ENCODE measurements at places on chromosomes 5 and 9.

DNA sequence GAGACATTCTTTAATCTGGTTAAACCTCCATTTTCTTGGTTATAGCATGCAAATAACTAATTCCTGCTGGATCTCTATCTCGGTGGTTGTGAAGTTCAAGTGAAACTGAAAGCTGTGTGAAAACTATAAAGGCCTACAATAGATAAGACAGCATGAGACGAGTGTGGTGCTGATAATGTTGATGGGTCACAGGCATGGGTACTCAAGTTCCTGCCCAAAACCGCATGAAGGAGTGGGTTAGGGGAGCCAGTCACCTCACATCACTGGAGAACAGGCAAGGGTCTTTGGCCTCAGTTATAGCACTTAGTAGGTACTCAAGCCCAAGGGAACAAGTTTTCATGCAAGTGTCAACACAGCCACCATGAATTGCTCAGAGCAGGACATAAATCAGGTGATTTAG is 16.7 kb downstream of the HMHB1 start:
- no peak for DNase-seq

DNA sequence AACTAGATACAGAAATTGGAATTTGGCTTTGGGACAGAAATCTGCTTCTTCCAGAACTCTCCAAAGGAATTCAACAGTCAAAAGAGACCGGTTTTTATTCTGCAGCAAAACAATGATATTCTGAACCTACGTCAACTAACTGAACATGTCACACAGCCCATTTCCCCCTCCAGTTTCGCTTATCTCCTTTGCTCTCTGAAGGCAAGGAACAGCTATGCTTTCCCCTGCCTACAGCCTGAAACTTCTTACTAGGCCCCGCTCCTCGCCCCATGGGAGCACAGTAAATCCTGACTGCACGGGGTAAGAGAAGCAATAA is 488 bp downstream of the SKIC3 start:
- DNase-seq, result no peak

DNA sequence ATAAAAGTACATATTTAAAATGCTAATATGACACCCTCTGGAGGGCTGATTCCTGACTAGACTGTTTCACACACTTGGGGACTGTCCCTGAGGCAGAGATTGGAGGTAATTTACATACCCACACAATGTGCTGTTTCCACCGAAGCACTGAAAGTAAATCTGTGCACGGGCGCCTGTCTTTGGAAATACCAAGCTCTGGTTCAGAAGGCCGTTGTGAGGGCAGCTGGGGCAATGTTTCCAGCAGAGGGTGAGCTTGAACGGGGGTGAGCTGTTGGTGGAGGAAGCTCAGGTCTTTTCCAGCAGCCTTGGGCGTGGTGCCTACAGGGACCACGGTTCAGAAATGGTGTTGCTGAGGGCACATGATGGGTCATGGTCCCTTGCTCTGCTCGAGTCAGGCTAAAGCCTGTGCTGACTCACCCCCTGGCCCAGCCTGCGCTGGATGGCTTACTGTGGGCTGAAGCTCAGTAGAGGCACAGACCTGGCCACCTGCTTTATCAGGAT is 25.8 kb upstream of the HMCN2 start:
- DNase-seq, result no peak

DNA sequence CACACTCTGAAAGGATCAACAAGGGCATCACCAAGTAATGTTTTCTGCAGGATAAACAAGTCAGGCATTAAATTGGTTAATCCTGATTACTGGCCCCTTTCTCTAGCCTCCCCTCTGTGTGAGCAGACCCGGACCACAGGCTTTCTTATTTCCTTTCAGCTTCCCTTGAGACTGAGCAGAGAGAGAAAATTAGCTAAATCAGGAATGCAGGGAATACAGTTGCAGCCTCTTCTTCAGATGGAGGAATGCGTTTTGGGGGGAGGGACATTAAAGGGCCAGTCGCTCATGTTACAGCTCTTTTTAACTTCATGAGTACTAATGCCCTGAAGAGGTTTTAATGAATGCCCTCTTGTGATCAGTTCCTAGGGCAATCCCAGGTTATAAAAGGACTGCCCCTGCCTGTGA is 19.8 kb downstream of the PCDHAC2 start:
- no peak for DNase-seq

DNA sequence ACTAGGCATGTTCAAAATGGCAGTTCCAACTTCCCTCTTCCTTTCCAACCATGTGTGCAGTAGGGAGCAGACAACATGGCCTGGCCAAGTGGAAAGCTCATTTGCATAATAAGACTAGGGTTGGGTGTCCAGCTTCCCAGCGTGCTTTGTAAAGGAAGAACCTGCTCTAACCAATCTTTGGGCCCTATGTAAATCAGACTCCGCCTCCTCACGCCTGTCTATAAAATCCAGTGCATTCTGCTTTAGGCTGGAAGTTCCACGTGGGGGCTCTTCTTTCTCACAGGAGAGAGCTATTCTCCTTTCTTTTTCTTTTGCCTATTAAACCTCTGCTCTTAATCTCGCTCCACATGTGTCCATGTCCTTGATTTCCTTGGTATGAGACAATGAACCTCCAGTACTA is 83.4 kb downstream of the GCNT1 start:
- DNase-seq, result no peak

GRCh38 chr9:79757881-79758669 is 186.3 kb downstream of the TLE4 start:
- no peak for DNase-seq

GRCh38 chr5:170316937-170317336 is 19.4 kb upstream of the LCP2 start:
- no peak for DNase-seq

DNA sequence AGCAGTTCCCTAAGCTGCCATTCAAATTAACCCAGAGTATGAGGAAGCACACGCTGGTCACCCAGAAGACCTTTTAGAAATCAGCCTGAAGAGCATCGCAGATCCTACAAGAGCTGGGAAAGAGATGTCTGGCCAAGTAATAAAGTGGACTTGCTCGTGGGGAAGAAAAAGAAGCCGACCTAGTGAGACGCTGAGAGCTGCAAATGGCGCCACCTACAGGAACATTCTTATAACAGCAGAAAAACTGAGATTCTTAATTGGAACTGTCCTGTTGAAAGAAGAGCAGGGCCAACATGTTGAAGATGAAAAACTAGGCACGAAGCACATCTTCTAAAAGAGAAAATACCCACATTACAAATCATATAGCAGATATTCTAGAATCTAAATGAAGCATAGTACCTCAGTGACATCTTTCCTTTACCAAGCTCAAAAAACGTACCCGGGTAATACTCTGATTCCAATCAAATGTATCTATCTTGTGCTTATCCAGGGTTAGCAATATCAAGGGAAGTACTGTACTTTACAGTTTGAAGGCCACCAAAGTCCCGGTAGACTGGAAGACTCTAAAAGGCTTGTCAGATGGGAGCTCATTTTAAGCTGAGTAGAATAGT is 3.9 kb upstream of the GNAQ start:
- peak; percentile 84 for DNase-seq

DNA sequence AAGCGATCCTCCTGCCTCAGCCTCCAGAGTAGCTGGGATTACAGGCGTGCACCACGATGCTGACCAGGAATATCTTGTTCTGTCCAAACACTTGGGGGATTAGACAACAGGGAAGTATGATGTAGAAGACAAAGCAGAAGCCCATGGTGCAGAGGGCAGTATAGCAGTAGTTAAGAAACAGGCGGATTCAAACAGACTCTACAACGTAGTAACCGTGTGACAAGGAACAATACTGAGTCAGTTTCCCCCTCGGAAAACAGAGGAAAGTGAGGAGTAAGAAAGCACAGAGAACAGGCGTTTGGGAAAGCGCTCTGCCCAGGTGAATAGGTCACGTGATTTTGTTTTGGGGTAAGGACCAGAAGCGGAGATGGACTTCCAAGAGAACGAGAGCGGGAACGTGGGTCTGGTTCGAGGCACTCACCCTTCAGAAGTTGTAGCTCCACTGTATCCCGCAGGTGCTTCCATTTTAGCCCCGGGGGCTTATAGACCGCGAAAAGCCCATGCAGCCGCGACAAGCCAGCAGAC is 306 bp downstream of the TRUB2 start:
- DNase-seq, result no peak

DNA sequence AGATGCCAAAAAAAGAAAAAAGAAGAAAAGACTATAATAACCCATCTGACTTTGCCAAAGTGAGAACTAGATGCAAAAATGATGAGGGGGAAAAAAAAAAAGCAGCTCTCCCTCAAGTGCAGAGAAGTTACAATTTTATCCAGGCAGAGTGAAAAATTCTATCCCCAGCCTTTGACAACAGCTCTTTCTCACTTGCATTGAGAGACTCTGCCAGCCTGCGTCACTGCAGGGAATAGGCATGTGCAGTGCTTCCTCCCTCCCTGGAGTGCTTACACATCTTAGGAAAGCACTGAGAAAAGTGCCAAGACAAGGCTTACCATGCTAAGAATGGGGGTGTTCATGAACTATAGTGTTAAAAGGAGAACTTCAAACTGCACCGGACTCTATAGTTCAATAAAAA is 418.6 kb upstream of the TYRP1 start:
- no peak for DNase-seq

- DNase-seq, result no peak
Observed at GRCh38 chr5:129001841-129002526, 36.7 kb downstream of the SLC27A6 start.

DNA sequence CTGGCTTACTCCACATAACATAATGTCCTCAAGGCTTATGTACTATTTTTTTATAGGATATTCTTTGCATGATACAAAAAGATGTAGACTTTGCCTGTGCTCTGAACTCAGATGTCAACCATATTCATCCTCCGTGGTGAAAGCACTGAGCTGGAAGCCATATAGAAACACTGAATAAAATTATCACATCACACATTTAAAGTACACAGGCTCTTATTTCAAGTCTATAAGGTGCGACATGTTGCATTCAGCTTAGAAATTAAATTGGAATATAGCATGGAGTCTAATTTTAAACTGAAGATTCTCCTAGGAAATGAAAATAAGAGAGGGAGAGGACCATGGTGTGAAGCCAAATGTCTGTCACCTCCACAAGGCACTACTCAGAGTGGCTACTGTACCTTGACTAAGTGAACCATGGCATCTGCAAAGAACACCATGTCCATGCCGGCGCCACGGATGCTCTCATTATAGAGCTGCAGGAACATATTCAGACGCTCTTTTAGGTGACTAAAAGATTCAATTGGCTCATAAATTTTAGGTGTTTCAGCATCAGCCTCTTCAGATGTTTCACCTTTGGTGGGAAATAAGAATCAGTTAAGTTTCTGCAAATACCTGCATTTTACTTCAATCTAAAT is 158.6 kb downstream of the DNAH5 start:
- DNase-seq, result no peak

DNA sequence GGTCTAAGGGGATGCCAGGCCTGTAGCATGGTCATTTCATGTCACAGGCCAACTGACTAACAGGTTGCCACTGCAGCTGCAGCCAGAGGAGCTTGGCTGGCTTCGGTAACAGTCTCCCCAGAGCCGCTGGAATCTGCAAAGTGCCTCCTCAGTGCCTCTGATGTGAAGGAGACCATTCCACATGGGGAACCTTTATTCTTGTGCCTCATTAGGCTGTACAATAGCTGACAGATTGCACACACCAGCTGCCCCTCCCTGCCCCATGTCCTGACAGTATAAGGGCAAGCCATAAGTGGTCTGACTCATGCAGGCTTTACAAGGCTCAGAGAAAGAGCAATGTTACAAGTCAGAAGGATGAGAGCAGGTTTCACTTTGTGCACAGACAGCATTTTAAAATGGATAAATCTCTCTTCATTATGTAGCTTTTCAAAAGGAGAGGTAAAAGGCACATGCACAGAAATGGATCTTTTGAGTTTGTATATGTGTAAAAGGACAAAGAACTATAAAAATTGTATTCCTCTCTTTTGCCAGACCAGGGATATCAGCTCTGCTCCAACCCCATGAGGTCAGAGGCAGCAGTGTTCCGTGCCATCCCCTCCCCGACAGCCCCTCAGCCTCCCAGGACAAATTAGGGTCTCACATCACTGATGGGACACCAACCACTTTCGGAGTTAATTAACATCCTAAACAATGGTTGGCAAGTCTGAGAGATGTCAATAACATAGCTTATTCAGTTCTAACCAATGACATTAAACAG is 467.8 kb downstream of the TMEM232 start:
- no peak for DNase-seq
